HEK293T (cell line): ENCODE measurements at places on chromosomes 16 and 17.

DNA sequence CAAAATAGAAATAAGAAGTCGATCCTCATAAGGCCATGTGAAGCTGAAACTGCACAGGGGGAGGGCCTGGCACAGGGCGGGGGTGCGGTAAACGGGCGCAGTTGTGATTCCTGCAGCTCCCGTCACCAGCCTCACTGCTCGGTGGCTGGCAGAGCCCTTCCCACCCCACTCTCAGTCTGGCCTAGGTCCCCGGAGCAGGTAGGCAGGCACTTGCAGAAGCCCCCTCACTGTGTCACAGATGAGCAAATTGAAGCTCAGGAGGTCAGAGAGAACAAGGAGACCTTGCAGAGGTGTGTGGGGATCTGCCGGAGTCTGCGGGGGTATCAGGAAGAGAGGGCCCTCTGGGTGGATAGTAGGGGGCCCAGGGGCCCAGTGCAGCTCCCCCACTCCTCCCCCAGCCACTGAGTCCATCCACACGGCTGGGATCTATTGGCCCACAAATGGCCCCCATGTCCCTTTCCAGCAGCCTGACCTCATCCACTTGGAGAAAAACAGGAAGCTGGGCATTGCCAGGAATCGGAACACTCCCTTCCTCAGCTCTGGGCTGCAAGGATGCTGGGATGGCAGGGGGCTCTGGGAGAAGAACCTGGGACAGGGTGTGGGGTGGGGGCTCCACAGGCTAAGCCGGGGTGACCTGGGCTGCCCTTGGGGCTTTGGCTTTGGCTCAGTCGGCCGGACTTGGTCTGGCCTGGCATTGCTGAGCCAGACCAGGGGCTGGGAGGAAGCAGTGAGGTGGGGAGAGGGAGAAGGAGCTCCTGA, 21.4 kb upstream of the MAP3K14 start:
- DNase-seq = peak; percentile 1

DNA sequence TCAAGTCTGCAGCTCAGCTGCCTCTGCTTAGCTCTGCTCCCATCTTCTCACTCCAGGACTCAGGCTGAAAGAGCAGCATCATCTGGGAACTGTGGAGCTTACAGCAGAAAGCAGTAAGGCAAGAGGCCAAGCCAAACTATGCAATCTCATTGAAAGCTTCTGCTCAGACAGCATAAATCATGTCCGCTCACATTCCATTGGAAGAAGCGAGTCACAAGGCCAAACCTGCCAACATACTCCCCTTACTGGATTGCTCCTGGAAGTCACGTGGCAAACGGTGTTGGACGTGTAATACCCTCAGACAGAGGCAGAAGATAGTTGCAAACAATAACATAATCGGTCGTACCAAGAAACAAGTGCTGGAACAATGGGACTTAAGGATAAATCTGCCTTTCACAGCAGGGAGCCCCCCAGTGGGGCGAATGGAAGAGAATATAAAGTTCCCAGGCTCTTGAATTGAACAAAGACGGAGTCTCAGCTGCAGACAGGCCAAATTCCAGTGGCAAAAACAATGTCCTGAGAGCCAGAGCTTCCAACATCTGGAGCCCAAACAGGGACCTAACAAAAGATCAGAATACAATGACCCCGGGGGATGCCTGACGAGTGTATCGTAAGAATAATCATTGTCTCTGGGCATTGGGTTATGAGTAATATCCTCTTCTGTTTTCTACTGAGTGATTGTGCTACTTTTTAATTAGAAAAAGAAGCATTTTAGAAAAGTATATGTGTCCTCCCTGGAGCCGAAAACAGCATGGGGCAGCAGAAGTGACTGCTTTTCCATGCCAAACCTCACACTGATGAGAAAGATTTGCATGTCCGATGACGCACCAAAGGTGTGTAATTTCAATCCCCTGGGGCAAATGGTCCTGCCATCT, 68.4 kb downstream of the CMC2 start:
- DNase-seq = peak; percentile 55

DNA sequence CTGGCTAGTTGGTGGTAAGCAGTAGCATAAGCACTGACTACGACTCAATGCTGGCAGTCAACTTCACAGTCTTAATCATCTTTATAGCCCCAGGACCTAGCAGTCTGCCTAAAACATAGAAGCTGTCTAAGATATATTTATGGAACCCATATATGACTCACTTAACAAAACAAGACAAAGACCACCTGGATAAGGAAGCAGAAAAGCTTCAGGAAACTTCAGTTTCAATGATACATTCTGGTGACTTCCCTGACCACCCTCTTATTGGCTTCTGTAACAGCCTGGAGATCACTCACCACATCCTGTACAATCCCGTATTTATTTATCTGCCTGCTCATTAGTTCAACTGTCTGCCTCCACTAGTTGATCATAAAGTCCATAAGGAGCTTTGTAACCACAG, 95.5 kb downstream of the PMP22 start:
- DNase-seq = no peak

- DNase-seq = peak; percentile 40
Measured at GRCh38 chr17:59534583-59534982, 30.8 kb upstream of the DHX40 start.

GRCh38 chr16:31395647-31396046, 2.5 kb downstream of the ITGAD start:
- DNase-seq = no peak

DNA sequence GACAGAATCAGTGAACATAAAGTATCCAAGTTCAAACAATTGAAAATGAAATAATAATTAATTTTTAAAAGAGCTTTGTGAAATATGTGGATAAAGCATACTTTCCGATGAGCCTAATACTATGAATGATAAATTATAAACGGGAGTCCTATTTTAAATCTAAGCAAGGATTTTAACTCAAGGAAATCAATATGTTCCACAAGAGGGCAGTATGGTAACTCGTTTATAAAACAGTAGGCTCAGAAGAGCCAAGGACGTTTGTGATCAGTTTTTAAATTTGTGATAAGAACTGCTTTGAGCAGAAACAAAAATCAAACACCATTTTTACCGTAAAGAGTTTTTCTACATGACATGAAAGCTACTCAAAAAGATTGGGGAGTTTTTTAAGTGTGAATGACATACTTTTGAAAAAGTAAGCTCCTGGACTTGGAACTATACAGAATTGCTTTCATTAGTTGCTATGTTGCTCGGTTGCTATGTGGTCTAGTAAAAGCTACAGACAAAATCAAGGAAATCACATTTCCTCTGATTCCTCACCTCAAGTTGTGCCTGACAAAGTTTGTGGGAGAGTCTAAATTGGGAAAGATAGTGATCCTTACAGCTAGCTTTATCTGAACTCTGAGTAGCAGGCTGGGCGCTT, 11.8 kb upstream of the TEKT1 start:
- peak; percentile 21 for DNase-seq

DNA sequence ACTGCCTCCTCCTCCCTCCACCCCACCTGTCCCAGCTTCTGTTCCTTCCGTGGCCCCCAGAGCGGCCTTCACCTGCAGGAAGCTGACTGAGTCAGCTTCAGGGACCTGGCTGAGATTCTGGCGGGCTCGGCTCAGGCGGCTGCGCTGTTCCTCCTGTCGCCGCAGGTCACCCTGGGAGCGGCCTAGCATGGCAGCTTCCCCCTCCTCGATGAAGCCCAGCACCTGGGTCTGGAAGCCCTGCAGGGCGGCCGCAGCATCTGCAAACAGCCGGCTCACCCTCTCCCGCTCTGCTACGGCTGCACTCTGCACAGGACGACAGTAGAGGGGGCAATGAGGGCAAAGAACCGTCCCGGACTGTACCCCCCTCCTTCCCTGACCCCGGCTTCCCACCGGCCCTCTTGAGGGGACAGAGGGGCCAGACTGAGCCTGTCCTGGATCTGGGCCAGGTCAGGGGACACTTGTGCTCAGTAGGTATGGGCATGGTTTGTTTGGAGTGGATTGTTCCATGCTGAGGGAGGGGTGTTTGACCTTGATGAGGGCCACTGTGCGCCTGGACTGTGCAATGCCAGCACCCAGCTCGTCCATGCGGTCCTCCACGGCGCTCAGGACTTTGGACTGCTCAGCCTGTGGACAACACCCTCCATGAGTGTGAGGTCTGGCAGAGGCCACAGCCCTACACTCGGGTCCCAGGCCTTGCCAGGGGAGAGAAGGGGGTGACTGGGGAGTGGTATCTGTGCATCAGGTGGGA, 2.0 kb downstream of the TRIM47 start:
- no peak for DNase-seq

DNA sequence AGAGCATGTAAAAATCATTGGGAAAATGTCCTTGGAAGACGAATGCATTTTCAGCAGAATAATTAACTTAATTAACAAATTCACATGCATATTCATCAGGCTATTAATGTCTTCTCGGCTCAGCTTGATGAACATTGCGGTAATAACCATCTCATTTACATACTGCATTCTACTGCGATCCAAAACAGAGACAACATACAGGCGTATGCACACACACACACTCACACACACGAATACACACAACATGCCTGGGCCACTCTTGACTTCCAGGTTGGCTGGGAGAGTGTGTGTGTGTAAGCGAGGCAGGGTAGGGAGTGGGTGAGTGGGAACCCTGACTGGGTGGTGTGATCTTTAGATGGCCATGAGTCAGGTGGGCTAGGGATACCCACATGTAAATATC, 44.7 kb downstream of the NEUROD2 start:
- DNase-seq = no peak

DNA sequence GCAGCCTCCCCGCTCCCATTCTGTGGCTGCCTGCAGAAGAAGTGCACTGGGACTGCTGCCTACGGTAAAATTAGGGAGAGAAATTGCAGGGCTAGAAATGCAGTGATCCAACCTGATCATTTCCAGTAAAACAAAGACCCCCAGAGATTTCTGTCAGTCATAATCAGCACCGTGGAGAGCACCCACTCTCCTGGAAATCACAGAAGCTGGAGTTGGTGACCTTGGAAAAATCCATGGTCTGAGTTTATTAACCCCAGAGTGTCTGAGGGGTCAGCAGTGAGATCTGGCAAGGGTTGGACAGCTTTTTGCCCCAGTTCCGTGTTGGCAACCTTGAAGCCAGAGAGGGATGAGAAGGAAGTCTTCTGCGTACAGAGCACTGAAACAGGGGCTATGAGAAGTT, 7.8 kb downstream of the SYCE1L start:
- DNase-seq = no peak

DNA sequence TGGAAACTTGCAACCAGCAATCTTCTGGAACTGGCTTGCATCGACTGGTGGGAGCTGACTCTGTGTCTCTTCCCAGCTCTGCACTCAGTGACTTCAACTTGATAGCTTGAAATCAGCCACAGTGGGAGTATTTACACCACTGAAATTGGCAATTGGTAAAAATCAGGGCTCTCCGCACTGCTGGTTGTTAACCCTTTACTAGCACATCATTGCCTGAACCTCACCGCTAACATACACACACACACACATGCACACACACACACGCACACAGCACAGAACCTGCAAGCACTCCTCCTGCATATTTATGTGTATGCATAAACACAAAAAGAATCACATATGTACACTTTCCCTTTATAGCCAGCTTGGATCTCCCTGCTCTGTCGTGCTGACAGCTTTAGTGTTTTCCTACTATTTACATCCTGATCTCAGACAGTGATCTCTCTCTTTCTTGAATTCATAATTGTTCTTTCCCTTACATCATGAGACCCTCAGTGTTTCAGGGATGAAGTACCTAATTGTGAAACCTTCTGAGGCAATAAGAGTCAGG, 7.9 kb upstream of the TMIGD1 start:
- no peak for DNase-seq

DNA sequence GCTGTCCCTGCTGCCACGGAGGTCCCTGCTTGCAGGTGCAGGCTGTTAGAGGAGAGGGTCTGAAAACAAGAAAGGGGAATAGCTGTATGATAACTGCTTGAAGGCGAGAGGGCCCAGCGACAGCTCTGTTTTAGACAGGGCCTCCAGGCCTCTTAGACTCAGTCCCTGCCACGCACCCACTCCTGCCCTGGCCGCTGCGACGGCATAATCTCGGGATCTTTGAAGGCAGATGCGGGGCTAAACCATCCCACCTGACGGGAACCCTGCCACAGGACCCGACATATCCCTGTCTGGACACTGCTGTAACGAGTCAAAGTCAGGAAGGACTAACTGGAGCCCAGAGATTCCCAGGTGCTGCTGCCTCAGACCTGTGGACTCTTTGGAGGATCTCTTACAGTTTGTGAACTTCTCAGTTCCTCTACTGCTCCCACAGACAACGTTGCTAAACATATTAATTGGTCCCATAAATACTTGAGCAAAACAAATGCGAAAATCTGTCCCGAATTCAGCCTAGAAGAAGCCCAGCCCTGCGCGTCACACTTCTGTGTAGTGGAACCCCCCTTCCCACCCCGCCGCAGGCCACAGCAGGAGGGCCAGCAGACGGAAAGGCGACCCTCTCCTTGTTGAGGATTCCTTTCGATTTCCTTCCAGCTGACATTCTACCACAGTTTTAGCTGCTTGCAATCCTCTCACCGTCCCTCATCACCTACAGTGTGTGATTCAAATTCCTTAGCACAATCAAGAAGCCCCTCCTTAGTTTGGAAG, 998 bp upstream of the TMEM11 start:
- DNase-seq = no peak

DNA sequence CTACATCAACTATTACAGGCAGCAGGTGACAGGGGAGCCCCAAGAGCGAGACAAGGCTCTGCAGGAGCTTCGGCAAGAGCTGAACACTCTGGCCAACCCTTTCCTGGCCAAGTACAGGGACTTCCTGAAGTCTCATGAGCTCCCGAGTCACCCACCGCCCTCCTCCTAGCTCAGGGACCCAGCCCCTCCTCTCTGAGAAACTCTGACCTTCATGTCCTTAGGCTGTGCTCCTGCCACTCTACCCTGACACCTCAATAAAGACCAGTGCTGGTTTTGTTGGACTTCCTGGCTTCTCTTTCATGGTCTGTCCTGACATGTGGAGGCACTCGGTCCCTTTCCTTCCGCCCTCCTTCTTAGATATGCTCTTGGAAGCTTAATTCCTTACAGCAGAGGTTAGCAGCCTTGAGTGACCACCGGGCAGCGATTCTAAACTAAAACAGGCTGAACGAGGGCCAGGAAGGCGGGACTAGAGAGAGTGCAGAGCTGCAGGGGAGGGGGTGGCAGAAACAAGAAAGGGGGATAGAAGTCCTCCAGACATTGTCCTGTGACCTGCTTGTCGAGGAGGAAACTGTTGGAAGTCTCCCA, 915 bp downstream of the AHSP start:
- no peak for DNase-seq
